ENCODE measurements at places on chromosomes 11 and 22. TPM values are rescaled to one million over a fixed set of nuclear protein-coding genes. Genes with fewer than 3 reads are reported as not detected.

- H3K4me3 ChIP-seq = no peak overlapping the region
- no peaks in the 10 kb centered on the region for H3K36me3 ChIP-seq
- H3K27me3 ChIP-seq = no peaks in the 10 kb centered on the region
- DNase-seq = no peak
These were observed 3.9 kb downstream of the TNNT3 start for GRCh38 chr11:1923201-1923956.

GRCh38 chr22:20391222-20391621, 2.7 kb upstream of the ZNF74 start:
- H3K36me3 ChIP-seq = no peaks in the 10 kb centered on the region
- no peak overlapping the region for H3K27ac ChIP-seq
- no peak for DNase-seq
- H3K27me3 ChIP-seq = no peaks in the 10 kb centered on the region

- H3K4me3 ChIP-seq = no peak overlapping the region
- no peaks in the 10 kb centered on the region for H3K36me3 ChIP-seq
- DNase-seq = no peak
- H3K4me1 ChIP-seq = peaks cover 17% of the 10 kb centered on the region
These were observed 206.5 kb downstream of the CTTN start for GRCh38 chr11:70604630-70605467.

The PDE2A gene
- total RNA-seq = 8.2 TPM

DNA sequence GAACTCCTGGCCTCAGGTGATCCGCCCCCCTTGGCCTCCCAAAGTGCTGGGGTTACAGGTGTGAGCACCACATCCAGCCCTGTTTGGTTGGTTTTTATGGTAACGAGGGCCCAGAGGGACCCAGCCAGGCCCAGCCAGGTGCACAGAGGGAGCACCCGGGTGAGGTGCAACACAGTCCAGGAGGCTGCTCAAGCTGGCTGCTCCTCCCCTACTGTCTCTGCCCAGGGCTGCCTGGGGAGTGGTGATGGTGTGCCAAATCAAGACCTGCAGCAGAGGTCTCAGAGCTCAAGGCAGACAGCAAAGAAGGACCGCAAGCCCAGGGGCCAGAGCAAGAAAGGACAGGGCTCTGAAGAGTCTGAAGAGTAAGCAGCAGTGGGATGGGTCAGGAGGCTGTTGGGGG, 1.4 kb downstream of the TSGA10IP start:
- H3K27me3 ChIP-seq = no peaks in the 10 kb centered on the region
- H3K27ac ChIP-seq = peak overlapping the region; percentile 78
- no peaks in the 10 kb centered on the region for H3K36me3 ChIP-seq
- peak overlapping the region; percentile 47 for H3K4me3 ChIP-seq
- peaks cover 20% of the 10 kb centered on the region for H3K4me1 ChIP-seq

DNA sequence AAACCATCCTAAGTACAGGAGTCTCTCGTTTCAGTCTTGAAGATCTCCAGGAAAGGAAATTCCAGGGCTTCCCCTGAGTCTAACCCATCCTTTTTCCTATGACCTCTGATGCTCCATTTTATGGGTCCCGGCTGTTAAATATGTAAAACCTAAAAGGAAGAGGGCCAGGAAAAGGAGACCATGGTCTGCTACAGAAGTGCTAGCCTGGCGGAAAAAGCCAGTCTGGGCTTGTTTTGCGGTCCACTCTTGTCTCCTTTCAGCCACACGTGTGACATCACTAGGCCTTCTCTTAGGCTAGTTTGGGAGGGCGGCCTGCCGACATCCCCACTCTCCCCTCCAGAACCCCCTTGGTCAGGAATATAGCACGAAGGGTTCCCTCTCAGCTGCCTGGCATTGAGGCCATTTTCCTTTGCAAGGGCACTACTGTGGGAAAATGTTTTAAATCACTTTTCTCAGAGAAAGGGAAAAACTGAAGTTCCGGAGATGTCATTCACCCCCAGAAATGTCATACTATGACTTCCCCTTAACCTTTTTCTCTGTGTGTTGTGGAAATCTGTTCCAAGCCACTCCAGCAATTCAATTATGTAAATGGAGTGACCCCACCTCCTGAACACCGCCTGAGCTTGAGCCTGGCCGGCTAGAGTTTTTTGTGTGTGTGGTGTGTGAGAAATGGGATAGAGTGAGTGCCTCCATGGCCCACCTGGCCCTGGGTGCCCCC, 86.9 kb downstream of the UBASH3B start:
- no peak for DNase-seq
- peaks cover 9% of the 10 kb centered on the region for H3K4me1 ChIP-seq
- H3K27me3 ChIP-seq = no peaks in the 10 kb centered on the region
- no peaks in the 10 kb centered on the region for H3K36me3 ChIP-seq
- no peak overlapping the region for H3K27ac ChIP-seq
- no peak overlapping the region for H3K4me3 ChIP-seq

The OR8J3 gene
- total RNA-seq = not detected

- no peak overlapping the region for H3K27ac ChIP-seq
- no peak for DNase-seq
- peaks cover 12% of the 10 kb centered on the region for H3K27me3 ChIP-seq
- no peaks in the 10 kb centered on the region for H3K4me1 ChIP-seq
These were observed 79.1 kb downstream of the CDKN1C start for GRCh38 chr11:2806351-2807024.

All from GM23338 (cell line).